SJCRH30 (cell line): ENCODE measurements at places on chromosomes 7 and 10.

DNA sequence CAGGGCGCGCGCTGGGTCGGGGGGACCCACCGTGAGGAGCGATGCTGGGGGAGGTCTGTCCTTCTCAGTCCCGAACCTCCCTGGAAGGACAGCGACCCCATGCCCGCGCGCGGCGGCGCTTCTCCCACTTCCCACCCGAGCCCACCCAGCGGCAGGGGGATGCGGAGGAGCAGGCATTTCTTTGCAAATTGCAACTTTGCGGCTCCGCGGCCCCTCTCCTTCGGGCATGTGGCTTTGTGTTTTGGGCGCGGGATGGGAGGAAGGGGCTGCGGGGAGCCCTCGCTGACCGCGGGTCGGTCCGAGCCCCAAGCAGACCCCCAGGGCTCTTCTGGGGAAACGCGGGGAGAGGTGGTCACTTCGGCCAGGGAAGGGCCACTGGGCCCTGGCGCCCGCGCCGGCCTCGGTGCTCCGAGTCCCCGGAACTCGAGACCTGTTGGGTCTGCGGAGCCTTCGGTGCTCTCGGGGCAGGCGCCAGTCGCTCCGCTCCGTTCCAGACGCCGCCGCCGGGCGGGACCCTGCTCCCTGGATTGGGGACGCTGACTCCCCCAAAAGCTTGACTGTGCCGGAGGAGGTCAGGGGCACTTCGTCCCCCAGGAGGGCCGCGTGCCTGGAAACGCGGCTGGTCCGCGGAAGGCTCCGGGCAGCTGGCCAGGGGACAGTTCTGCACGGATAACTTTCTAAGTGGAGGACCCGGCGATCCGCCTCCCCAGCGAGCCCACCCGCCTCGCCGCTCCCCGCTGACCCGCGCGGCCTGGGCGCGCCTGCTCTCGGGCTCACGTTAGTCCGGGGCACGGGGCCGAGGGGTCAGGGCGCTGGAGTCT, 164.2 kb upstream of the DPP6 start:
- DNase-seq, result no peak

DNA sequence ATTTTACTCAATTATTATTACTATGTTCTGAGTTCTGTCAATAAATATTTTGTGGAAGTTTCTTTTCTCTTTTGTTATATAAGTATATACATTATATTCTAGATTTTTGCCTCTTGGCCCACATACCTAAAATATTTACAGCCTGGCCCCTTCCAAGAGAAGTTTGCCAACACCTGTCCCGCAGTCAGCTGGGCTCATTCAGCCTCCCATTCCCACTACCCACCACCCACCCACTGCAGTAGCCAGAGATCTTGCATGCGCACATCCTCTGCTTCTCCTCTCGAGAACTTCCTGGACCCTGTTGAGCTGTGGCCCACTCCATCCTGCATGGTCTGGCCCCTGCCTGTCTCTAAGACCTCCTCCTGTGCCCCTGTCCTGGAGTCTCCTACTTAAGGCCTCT, 33.6 kb downstream of the WIPF3 start:
- DNase-seq, result peak; percentile 39

DNA sequence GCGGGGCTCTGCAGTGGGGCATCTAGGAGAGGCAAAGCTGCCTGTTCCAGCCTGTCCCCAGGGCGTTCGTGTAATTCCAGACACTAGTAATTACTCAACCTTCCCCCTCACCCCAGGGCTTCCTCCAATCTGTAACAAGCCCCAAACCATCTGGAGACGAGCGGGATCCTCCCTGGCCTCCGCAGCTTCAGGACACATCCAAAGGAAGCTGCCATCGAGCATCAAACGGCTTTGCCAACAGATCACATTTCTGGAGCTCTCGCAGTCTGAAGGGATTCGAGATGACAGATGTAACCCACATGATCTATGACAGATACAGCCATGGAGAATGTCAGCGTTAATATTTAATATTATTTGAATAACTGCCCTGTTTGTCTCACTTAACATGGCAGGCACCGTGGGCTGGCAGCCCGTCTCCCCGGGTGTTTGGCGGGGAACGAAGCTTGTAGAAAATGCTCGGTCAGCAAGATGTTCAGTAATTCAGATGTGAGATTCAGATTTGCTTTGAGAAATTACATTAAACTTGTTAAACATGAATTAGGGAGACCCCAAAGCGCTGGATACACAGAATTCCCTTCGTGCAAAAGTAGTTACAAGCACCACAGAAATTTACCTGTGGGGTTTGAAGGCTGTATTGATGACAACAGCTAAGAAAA, 108.5 kb upstream of the C7orf33 start:
- DNase-seq, result no peak

GRCh38 chr10:29321656-29322055, 32.8 kb downstream of the LYZL1 start:
- DNase-seq, result no peak

- DNase-seq, result no peak
Observed at GRCh38 chr10:69080226-69080625, 7.7 kb upstream of the SRGN start.

DNA sequence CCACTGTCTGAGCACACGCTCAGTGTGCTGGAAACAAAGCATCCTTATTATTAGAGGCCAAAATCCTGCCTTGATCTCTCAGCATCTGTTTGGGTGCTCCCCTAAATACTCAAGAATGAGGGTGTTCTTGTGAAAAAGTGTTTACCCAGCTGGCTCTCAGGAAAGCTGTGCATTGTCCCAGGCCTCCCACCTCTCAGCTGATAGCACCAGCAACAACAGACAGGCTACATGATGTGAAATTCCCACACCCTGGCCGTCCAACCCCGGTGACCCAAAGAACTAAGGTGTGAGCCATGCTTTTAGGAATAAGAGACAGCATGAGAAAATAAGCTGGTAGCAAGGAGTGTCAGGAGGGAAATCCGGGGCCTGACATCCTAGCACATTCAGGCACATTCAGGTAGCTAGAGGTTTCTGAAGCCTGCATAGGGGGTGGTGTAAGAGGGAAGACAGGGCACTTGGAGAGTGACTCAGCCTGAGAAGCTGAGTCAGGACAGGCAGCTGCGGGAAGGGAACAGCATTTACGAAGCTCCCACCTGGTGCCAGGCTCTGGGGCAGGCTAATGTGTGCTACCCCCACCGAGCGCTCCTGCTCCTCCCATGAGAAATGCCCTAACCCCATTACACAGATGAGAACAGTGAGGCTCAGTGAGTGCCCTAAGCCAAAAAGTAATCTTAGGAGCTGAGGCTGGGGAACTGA, 205.6 kb downstream of the GRID1 start:
- no peak for DNase-seq

DNA sequence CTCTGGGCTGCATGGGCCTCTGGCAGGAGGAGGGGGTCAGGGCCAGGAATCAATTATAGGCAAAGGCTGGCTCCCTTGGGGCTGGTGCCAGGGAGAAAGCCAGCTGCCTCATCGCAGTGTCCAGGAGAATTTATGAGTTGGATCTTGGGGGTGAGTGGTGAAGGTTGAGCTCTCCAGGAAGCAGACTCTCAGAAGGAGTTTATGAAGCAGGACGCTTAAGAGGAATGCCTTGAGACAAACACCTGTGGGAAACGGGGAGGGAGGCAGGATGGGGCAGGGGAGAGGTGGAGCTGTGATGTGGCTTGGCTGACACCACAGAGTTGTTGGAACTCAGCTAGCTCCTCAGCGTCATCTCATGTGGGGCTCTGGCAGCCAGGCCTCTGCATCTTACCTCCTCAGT, 428.5 kb downstream of the RPS24 start:
- DNase-seq, result no peak

DNA sequence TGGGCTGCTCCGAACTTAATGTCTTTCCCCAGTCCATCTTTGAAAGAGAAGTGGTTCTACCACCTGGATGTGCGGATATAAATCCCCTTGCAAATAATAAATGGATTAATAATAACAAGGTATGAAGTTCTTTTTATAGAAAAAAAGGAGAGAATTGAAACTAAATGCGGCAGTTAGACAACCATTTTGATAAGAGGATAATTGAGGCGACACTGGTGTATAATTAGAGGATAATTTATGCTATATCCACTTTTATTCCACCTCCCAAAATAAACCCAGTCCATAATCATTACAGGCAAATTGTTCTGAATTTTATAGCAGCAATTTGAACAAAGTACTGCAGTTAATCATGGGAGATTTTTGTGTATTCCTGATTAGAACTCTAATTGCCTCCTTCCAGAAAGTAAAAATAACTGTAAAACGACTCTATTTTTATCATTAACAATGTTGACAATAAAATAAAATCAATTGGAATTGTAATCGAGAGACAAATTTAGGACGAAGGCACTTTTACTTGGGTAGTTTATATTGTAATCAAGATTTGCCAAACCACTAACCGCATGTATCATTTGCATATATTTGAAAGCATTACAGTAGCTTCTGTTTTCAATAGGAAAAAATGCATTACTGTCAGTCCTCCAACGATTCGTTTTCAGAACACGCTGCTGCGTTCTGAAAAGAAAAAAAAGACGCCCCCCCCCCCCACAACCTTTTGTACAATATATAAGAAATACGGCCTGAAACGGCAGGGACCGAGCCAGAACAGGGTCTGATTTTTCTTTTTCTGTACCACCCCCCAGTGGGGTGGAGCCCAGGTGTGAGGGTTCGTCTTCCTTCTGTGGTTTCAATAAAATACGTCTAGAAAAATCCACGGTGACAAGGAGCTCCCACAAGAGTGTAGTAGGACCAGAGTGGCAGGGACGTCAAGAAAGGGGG, 838 bp upstream of the DLX6 start:
- DNase-seq, result no peak

DNA sequence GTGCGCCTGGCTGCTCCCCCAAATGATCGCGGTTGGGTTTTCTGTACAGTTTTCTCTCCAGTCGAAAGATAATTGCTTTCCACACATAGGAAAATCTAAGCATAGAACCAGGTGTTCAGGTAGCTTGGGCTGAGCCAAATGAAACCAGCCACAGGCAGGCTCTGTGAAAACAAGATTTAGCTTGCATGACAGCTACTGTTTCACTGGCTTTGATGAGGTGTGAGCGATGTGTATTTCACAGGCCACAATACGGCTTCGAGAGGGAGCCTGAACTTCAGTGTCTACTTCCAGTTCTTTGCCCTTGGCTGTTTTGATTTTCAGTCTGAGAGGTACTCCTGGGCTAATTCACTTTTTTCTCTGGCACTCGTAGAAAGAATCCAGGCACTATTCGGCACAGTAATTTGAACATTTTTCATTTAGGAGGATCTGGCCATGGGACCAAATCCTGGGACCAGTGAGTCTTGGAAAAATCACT, 110.5 kb downstream of the JCAD start:
- no peak for DNase-seq

GRCh38 chr7:33072471-33072870, 9.9 kb upstream of the NT5C3A start:
- DNase-seq, result peak; percentile 11

- DNase-seq, result no peak
Observed at GRCh38 chr7:151623766-151624165, 104.1 kb upstream of the RHEB start.

DNA sequence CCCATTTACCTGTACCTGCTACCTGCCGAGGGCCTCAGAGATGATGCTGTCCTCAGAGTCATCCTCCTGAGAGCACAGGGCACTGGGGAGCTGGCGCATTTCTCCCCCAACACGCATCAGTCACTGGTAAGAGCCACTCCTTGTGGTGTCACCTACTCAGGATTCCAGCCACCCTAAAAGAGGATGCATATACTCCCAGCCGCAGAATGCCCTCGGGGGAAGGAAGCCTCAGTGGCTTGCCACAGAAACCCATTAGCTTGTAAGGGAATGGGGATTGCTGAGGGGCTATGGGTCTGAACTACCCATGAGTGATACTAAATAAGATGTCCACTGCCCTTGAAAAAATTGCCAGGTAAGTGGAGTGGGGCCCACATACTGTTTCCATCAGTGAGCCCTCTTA, 279.2 kb downstream of the WDR11 start:
- DNase-seq, result no peak

GRCh38 chr10:94465684-94466083, 63.3 kb downstream of the TBC1D12 start:
- no peak for DNase-seq

GRCh38 chr10:87930141-87930540, 66.7 kb downstream of the PTEN start:
- no peak for DNase-seq

GRCh38 chr7:108455998-108456677, at the start of gene NRCAM:
Gene NRCAM (minus strand): TSS chr7:108456436. CDS start chr7:108240064, 216,372 bp downstream.
- DNase-seq, result peak; percentile 93

DNA sequence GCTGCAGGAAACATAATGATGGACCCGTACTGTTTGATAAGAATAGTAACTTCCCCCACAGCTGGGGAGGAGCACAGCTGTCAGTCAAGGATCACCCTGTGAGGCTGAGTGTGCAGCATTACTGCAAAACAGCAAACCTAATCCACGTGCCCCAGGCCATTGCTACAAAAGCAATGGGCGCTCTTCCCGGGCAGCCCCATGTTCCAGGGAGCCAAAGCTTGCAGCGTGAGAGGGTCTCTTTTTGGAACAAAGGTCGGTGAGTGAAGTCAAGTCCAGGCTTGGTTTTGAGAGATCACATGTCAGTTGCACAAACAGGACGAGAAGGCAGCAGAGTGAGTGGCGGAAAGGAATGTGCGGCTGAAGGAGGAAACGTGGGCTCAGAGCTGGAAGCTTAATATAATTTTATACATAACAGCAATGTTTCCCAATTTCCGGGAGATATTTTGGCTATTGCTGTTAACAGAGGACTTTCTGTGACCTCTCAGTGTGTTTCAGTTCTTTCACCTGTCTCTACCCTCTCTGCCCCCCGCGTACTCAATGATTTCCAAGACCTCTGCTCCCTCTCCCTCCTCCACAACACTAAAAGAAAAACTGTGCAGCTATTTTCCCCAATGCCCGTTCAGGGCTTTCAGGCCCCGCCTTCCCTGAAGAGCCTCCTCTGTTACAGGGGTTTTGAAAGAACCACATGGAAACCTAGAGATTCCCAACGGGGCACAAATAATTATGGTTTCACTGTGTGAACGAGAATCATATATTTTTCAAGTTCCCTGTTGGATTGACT, 128.9 kb downstream of the MTPAP start:
- peak; percentile 41 for DNase-seq

DNA sequence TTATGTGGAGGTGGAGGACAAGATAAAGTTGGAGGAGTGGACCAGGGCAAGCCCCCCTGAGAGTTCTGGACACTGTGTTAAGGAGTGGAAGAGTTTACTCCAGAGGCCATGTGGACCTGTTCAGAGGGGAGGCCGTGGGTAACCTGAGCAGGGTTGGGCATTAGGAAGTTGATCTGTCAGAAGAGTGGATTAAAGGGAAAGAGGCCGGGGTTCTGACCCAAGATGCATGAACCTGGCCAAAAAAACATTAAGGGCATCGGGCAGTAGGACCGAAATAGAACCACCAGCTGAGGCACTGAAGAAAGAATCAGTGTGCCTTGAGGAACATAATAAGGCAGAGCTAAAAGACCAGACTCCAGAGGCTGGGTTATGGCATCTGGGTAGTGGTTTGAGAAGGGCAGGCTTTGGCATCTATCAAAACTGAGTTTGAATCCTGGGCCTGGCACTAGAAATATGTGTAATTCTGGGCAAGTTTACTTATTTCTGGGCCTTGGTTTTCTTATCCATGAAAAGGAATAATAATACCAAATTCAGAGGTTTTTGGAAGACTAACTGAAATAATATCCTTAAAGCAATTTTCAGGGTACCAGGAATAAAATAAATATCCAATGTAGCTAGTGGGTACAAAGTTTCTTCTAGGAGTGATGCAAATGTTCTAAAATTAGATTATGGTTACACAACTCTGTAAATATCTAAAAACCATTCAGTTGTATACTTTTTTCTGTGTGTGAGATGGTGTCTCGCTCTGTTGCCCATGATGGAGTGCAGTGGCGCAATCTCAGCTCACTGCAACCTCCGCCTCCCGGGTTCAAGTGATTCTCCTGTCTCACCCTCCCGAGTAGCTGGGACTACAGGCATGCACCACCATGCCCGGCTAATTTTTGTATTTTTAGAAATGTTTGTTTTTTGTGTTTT, 10.9 kb upstream of the FRAT1 start:
- no peak for DNase-seq
